ENCODE measurements at places on chromosomes 4 and X.

GRCh38 chr4:121938282-121939092 is 13.4 kb downstream of the TRPC3 start:
- no peak for DNase-seq

- DNase-seq = no peak
Measured at GRCh38 chr4:109752525-109752924, 22.7 kb upstream of the PLA2G12A start.

- DNase-seq = peak; percentile 74
Measured at GRCh38 chr4:75940692-75941253, at the start of gene NAAA. NAAA (minus strand) TSS chr4:75941013; CDS start chr4:75940949, 64 bp downstream.

DNA sequence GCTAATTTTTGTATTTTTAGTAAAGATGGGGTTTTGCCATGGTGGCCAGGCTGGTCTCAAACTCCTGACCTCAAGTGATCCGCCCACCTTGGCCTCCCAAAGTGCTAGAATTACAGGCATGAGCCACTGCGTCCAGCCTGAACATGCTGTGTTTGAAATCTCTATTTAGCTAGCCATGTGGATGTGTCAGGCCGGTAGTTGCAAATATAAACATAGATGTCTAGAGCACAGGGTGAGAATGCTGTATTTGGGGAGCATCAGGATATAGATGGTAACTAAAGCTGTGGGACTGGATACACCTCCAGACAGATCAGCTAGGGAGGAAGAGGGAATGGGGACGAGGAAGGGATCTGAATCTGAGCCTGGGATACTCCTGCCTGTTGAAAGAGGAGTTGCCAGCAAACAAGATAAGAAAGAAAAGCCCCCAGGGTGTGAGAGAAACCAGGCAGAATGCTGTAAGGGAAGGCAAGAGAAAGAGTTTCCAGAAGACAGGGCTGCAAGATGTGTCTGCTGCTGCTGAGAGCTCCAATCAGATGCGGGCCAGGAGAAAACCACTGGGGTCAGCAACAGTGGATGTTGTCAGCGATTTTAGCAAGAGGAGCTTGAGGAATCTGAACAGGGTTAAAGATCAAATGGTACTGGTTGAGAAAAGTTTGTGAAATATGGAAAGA is 177.4 kb downstream of the PALLD start:
- DNase-seq = no peak

DNA sequence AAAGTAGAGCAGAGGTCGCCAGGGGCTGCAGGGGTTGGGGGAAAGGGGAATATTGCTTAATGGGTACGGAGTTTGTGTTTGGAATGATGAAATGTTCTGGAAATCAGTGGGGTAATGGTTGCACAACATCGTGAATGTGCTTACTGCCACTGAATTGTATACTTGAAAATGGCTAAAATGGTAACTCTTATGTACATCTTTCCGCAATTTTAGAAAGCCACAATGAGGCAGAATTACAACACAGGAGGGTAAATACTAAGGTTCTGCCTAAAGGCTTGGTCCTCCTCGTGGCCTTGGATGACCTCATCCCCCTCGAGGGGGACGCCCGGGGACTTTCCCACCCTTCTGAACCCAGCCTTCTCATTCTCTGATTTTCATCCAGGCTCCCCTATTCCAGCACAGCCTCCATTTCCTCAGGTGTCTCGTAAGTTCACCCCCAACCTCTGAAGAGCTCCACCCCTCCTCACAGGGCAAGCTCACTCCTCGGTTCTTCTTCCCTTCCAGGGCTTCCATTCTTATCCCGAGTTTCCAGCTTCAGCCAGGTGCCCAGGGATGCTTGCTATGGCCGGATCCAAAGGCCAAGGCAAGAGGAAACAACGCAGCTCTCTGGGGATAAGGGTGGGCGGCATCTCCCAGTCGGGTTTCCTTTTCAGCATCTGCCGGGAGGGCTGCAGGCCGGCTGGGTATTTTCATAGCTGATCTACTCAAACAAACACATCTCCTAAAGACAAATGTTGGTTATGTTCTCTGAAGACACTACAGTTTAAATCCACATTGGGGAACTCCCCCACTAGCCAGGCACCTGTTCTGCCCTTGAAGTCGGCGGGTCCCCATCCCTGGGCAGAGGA is 71.3 kb upstream of the ACSL1 start:
- DNase-seq = no peak

DNA sequence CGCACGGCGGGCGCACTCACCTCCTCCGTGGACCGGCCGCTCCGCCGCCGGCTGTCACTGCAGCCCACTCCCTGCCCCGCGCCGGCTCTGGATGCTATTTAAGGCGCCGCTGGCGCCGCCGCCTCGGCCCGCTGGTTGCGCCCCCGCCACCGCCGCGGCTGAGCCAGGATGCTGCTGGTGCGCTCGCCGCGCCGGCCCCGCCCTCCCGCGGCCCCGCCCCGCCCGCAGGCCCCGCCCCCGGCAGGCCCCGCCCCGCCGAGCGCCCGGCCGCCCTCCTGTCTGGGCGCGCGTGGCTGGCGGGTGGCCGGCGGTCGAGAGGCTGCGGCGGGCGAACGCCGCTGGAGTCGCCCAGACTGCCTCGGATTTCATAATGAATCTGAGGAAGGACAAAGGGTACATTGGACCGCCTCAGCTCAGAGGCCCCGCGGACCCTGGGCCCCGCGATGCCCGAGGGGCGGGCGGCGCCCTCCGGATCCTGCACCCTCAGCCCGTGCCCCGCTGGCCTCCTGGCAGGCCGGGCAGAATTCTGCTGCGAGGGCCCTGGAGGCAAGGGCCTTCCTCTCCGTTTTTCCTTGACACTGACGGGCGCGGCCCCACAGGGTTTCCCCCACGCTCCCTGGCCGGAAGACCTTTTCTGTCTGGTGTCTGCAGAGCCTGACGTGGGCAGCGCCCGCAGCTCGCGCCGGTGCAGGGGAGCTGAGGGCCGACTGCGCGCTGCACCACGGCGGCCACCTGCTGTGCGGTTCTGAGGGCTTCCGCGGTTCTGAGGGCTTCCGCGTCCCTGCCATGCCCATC is at the start of gene ACSL1:
Gene ACSL1 (minus strand): TSS at position 73 of the 795 bp plus-strand sequence. CDS start 22,454 bp downstream, outside the sequence.
- peak; percentile 77 for DNase-seq

- no peak for DNase-seq
Measured at GRCh38 chr4:90992213-90992612, 865.0 kb downstream of the CCSER1 start.

GRCh38 chrX:141127146-141127545 is 49.8 kb downstream of the LDOC1 start:
- DNase-seq = no peak

- no peak for DNase-seq
Measured at GRCh38 chr4:138645289-138645688, 370.3 kb upstream of the NOCT start.

DNA sequence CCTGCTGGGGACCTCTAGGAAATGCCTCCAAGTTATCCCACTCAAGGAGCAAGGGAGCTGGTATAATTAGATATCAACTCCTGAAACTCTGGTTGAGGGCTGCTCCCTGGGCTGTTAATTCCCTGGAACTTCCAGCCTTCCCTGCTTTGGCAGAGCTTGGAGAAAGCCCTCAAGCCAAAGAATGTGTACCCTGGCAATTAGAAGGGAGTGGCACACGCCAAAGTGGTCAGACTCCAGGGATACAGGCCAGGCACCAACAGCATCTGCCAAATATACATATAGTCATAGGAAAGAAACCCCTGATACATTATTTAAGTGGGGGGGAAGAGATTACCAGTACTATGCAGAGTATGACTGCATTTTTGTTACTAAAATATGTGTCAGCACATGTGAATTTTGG is 616.8 kb downstream of the BCOR start:
- DNase-seq = no peak

GRCh38 chr4:10575414-10575813 is 109.2 kb downstream of the CLNK start:
- no peak for DNase-seq

GRCh38 chr4:5797866-5798265 is 86.9 kb downstream of the EVC start:
- DNase-seq = no peak

GRCh38 chrX:42920752-42921151 is 142.8 kb upstream of the PPP1R2C start:
- no peak for DNase-seq

GRCh38 chrX:108020631-108021030 is 24.2 kb upstream of the VSIG1 start:
- no peak for DNase-seq

GRCh38 chrX:100871594-100872560 is 2.3 kb downstream of the NOX1 start:
- DNase-seq = no peak

DNA sequence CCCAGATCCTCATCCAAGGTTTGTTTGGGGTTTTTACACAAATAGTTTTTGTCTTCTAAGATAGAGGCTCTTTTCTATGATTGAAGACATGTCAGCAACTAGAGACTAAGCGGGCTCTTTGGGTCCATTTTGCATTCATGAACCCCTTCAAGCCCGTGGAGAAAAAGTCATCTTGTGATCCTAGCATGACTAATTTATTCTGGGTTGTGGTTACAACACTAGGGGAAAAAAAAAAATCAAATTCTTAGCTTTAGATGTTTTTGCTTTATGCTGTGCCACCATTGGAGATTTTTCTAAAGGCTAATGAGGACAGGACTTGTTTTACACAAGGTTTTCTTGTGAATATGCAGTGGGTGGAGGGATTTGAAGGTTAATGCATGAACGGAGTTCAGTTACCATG is 440.0 kb downstream of the PCDH7 start:
- no peak for DNase-seq

DNA sequence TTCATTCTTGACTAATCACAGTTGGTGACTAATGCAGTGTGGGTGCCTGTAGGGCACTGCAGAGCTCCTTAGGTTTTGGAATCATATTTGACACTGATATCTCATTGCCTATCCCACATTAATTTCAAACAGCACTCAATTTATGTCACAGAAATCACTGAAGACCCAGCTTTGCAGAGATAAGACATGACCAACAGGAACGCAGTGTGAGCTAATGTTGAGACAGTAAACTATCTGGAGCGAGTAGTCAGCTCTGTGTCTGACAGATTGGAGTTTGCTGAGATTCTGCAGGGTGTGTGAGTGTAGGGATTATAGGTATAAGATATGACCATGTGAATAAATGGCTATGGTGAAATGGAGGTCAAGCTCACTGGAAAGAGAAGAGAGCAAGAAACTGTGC is 1586.1 kb upstream of the AGA start:
- DNase-seq = no peak

DNA sequence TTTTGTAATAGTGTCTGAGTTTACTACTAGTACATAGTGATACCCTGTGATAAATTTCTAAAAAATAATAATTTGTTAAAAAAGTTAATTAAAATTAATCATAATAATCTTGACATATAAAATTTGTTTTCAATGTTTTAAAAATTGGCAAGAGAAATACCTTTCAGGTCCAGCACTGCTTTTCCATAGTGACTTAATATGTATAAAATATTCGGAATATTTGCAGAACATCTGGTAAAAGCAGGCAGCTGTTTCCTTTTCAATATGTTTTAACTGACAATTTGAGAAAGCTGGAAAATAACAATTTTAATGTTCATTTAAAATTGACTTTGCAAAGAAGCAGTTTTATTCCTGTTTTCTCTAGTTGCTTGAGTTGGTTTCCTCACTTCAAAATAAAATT is 17.6 kb upstream of the GK2 start:
- DNase-seq = no peak

DNA sequence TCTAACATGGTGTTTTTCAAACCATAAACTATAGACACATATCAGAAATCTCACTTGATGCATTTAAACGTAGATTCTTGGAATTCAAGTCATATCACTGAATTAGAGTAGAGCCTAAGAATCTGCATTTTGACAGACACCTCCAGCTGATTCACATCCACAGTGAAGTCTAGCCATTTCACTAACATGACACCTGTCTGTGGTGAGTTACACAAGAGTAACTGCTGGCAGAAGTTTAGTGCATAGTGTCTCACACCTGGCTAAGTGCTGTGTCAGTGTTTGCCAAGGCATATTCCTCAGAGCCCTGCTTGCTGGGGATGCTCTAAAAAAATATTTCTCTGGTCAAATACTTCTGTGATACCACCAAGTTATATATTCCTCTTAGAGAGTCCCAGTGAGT is 237.5 kb upstream of the DIAPH2 start:
- DNase-seq = no peak

DNA sequence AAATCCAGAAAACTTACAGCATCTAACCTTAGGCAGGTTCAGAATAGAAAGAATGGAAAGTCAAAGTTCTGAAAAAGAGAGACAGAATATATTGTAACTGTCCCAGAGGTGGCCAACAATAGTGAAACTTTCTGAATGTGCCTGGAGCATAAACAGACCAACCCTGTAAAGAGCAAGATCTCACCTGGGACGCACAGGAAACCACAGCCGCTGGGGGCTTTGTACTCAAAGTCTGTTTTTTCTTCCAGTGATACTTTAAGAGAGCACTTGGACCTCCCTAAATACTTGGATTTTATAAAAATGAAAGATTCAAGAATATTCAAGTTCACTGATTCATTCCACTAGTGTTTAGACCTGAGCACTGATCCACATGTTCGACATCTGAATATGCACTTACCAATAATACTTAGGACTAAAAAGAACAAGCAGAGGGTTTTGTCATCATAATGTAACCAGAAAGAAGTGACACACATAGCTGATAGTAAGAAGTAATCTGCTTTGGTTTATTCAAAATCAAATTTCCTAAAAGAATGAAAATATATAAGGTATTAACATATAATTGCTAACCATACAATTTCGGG is 35.3 kb downstream of the ARAP2 start:
- DNase-seq = no peak

GRCh38 chr4:138034871-138035270 is 207.3 kb downstream of the SLC7A11 start:
- DNase-seq = no peak

DNA sequence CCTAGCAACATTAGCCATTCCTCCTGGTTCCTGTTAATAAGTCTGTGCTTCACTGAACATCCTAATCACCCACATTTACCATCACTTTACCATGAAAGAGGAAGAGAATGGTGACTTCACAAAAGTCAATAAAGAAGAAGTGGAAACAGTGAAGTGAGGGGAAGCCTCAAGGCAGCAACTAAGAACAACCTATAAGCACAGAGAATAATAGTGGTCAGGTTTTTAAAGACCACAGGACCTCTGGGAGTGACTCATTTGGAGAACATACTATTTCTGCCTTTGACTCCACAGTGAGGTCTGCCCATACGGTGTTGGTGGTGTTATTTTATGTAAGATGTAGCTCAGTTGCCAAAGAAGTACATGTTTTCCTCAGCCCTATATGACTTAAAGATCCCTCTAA is 86.0 kb upstream of the TET2 start:
- no peak for DNase-seq

DNA sequence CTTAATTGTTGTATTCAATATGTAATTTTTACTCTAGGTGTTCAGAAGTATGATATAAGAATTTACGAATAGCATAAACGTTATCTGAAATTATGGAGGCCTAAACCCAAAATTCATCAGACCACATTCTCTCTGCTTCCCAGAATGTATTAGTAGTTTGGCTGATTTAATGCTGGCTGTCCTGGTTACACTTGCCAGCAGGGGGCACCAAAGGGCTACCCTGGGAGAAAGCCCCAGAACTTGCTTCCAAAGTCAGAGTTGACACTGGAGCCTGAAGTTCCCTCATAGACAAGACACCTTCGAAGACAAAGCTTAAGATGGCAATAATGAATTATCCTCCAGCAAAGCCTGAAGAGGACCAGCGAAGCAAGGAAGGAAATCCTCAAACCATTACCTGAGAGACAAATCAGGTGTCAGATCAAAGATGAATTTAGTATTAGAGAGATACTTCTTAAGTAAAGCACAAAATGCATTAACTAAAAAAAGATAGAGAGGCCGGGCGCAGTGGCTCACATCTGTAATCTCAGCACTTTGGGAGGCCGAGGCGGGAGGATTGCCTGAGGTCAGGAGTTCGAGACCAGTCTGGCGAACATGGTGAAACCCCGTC is 11.3 kb upstream of the ANOS1 start:
- DNase-seq = peak; percentile 46
